Right renal cortex interstitium (tissue), 3 donors: ENCODE measurements at places on chromosomes 13 and 19. TPM values are rescaled to one million over a fixed set of nuclear protein-coding genes. Genes with fewer than 3 reads are reported as not detected.

The POLRMT gene
- polyA plus RNA-seq: 58.1 TPM

The ELANE gene
- polyA plus RNA-seq: 0.29 TPM

The SPRED3 gene
- polyA plus RNA-seq: 1.1 TPM

The FFAR3 gene
- not detected for polyA plus RNA-seq

GRCh38 chr13:98755116-98755515 is 2.6 kb upstream of the SLC15A1 start:
- DNase-seq: no peak

GRCh38 chr13:98900442-98900841 is 77.4 kb downstream of the DOCK9 start:
- DNase-seq: no peak

GRCh38 chr13:70844391-70845108 is 736.3 kb upstream of the KLHL1 start:
- DNase-seq: no peak

DNA sequence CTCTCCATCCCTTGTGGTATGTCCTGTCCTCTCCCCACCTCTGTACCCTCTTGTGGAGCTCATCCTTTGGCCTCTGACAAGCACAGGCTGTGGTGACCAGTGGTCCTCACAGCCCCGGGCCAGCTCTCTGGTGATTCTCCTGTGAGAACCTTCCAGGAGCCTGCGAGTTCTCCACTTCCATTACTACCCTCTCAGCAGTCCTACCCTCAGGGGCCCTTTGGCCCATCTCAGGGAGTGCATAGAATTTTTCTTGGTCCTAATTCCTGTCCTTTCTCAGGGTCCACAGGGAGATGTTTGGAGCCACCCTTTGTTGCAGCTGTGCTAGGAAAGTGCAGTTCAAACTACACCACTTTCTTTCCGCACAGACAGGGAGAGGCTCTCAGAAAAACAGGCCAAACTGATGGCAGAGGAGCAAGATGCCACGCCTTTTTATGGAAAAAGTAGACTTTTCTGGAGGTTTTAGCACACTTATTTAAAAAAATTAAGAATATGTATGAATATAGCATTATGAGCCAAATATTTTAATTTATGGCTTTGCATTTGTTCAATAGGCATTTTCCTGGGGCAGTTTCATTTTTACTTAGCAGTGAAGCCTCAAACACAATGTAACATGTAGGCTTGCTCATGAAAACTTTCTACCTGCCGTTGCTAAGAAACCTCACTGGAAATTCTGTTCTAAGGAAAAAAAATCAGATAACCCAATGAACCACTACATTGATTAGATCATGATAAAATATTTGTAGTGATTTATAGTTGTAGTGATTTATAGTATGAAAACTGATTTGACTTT is 92.0 kb downstream of the GPR12 start:
- no peak for DNase-seq

DNA sequence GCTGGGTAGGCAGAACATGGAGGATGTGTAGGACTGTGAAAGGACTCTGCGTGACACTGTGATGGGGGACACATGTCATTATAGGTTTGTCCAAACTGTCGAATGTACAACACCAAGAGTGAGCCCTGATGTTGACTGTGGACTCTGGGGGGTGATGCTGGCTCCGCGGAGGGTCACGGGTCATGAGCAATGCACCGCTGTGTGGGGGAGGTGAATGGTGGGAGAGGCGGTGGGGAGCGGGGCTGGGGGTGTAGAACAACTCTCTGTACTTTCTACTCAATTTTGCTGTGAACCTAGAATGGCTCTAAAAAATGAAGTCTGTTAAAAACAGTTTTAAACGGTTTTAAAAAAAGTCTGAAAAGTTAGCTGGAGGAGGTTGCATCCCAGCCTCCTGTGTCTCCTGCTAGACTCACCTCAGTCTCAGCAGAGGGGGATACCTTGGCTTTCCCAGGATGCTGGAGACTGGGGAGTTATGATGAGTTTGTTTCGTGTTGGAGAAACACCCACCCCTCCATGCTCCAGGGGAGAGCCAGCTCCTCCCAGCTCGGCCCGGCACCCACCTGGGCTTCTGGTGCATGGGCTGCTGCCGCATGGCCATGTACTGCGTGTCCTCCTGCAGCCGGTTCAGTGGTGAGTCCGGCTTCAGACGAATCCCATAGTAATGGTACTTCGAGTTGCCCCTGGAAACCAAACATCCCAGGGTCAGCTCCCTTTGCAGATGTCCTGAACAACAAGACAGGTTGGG is 34.7 kb upstream of the RANBP3 start:
- no peak for DNase-seq

DNA sequence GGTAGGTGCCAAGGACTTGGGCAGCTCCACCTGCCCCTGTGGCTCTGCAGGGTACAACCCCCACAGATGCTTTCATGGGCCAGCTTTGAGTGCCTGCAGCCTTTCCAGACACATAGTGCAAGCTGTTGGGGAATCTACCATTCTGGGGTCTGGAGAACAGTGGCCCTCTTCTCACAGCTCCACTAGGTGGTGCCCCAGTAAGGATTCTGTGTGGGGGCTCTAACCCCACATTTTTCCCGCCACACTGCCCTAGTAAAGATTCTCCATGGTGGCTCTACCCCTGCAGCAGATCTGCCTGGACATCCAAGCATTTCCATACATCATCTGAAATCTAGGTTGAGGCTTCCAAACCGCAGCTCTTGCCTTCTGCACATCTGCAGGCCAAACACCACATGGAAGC is 149.7 kb upstream of the FNDC3A start:
- no peak for DNase-seq
